ENCODE measurements at places on chromosomes 16 and 17.

GRCh38 chr16:14509675-14510132 lies 120.4 kb downstream of the PARN start:
- DNase-seq: no peak

DNA sequence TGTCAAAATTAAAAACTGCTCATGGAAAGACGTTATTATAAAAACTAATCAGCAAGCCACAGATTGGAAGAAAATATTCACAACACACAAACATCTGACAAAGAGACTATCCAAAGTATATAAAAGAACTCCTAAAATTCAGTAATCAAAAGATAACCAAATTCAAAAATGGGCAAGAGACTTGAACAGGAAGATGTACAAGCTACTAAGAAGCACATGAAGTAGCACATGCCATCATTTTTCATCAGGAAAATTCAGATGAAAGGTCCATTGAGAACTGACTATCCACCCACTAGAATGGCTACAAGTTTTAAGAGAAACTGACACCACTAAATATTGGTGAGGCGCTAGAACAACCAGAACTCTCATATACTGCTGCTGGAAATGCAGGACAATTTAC lies 3.4 kb upstream of the HLF start:
- no peak for DNase-seq

- DNase-seq: no peak
Observed at GRCh38 chr16:2009164-2009711, 383 bp downstream of the ZNF598 start.

DNA sequence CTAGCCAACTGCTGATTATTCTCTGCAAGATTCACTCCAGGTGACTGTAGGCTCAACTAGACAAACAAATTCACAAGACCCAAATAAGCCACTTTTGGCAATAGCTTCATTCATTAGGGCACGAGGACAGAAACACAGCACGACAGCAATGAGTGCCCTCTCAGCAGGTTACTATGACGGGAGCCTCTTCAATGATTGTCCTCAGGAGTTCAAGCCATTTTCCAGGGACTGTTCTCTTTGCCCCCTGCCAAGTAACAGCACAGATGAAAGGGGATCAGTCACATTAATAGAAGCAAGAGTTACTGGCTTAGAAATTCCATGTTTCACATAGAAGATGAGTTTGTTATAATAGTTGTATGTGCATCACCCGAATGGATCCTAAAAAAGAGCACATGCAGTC lies 712.2 kb downstream of the CDH8 start:
- DNase-seq: no peak

DNA sequence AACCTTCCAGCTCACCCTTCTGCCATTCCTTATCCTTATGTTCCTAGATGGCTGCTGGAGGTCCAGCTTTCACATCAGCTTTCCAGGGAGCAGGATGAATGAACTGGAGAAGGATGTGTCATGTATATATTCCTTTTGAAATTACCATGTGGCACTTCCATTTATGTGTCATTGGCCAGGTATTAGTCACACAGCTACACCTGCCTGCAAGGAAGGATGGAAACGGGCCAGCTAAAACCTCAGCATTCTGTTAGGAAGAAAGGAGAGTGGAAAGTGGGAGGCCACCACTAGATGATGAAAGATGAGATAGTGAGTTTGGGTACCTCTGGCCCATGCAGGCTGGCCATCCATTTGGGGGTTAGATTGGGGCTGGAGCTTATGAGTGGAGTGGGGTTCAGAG lies 67.5 kb downstream of the KSR1 start:
- no peak for DNase-seq

DNA sequence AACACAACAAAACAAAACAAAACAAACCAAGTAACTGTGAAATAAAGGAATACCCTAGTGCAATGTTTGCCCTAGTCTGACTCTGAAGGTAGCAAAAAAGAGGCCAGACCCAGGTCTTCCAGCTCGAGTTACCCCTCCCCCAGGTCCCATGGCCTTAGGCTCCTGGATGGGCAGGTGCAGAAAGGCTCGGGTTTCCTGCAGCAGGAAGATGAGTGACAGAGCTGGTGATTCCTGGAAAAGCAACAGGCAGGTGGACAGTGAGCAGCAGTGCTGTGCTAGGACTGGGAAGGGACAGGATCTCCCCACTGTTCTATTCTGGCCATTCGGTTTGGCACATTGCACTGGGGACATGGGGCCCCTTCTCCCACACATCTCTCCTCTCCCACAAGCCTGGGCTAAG lies 42.9 kb upstream of the MRTFB start:
- no peak for DNase-seq

DNA sequence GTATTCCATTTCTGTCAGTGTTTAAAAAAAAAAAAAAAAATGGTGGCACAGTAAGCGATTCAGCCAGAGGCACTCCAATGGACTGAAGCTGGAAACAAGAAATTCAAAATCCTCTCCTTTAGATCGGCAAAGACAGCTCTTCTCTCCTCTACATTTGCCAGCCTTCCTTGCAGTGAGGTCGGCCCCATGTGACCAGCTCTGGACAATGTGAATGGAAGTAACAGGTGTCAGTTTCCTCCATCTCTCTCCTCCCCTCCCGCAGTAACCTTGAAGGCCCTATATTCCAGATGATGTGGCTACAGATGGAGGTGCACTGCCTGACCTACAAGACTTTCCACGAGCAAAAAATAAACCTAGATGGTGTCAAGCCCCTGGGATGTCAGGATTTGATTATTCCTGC lies 15.0 kb downstream of the CUEDC1 start:
- no peak for DNase-seq

DNA sequence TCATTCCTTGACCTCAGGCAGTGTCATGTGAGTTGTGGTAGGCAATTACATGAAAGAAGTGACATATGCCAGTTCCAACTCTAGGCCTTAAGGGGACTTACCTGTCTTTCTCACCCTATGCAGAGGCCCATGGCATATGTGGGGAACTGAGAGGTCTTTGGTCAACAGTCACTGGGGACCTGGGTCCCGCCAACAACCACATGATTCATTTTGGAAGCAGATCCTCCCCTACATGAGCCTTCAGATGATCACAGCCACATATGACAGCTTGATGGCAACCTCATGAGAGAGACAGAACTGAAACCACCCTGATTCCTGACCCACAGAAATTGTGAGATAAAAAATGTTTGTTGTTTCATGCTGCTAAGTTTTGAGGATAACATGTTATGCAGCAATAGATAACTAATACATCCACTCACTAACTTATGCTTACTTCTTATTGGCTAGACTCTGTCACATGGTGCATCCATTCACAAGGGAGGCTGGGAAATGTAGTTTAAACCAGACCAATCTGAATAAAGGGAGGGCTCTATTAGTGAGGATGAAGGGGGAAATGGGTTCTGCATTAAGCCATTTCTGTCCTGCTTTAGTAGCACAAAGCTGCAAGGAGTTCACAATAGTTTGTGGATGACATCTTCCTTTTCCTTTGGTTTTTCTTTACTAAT lies 298.2 kb downstream of the HAPSTR1 start:
- no peak for DNase-seq

- DNase-seq: no peak
Observed at GRCh38 chr16:87833548-87833947, 35.8 kb downstream of the SLC7A5 start.

DNA sequence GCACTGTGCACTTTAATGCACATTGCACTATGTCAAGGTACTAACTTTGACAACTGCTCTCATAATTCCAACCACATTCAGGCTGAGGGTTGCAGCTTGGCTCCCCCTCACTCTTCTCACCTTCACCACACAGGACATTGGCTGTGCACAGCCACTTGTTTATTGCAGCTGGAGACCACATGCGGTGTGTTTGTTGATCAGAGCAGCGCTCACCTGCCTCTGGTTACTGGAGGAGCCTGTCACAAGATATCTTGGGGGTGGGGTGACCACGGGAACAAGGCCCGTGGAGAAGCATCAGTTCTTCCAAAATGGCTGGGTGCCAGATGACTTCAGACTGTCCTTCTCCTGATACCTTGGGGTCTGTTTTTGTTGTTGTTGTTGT lies 10.6 kb upstream of the CCL5 start:
- DNase-seq: no peak

GRCh38 chr17:77318491-77319210 lies 177.9 kb downstream of the SEC14L1 start:
- DNase-seq: no peak

DNA sequence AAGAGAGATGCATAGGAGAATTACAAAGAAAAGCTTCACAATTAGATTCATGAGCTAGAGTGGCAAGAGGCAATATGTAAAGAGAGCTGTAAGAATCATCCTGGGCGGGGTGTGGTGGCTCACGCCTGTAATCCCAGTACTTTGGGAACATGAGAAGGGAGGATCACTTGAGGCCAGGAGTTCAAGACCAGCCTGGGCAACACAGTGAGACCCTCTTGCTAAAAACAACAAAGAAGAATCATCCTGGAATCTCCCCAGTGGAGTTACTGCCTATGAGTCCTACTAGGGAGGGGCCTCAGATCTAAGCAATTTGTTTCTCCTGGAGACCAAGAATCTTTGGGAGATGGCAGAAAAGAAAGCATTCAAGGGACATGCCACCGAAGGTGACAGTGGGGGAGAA lies 119.1 kb downstream of the HIC1 start:
- no peak for DNase-seq

- DNase-seq: no peak
Observed at GRCh38 chr16:12793120-12793864, 10.4 kb downstream of the CPPED1 start.

DNA sequence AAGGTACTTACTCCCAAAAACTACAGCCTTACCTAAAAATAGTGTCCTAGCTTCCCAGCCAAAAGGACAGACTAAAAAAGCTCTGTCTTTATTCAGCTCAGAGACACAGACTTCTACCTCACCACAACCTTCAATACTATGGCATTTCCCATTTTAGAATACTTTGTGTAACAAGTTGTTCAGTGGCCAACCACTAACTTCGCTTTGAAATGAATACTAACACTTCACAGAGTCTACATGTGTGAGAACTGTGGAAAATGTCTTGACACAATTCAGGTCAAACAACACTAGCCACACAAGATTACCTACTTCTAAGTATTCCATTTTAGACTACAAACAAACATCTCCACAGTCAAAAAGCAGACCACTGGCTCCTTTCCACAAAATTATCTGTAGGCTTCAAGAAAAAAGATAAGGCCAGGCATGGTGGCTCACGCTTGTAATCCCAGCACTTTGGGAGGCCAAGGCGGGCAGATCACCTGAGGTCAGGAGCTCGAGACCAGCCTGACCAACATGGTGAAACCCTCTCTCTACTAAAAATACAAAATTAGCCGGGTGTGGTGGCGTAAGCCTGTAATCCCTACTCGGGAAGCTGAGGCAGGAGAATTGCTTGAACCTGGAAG lies 3.2 kb downstream of the HELZ start:
- DNase-seq: no peak

- DNase-seq: no peak
Observed at GRCh38 chr17:27888067-27888466, 5.1 kb downstream of the LYRM9 start.

DNA sequence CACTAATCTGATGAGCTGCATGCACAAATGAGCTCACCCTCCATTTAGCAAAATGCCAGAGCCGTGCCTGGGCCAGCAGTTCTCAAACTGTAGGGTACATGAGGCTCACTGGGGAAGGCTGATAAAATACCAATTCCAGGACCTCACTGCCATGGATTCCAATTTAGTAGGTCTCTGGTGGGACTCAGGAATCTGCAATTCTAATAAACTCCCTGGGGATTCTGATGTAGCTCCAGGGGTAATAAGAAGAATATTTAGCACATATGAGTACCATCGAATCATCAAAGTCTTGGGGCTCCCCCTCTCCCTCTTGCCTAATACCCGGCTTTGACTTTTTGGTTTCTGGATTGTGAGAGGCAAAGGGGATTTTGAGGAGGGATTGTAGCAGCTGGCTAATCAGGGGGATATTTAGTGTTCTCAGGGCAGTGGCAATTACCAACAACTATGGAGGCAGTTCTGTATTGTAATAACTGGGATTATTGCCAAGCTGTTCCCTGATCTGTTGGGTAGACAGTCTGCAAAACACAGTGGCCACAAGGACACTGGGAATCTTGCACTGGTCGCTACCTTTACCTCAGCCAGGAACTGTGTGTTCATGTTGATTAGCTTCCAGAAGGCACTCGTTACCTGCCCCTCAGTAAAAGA lies 140.4 kb downstream of the SHISA9 start:
- DNase-seq: no peak

- DNase-seq: no peak
Observed at GRCh38 chr16:79047337-79047736, 553.2 kb downstream of the MAF start.

GRCh38 chr16:70579648-70580630 lies 56.3 kb downstream of the SF3B3 start:
- DNase-seq: no peak

DNA sequence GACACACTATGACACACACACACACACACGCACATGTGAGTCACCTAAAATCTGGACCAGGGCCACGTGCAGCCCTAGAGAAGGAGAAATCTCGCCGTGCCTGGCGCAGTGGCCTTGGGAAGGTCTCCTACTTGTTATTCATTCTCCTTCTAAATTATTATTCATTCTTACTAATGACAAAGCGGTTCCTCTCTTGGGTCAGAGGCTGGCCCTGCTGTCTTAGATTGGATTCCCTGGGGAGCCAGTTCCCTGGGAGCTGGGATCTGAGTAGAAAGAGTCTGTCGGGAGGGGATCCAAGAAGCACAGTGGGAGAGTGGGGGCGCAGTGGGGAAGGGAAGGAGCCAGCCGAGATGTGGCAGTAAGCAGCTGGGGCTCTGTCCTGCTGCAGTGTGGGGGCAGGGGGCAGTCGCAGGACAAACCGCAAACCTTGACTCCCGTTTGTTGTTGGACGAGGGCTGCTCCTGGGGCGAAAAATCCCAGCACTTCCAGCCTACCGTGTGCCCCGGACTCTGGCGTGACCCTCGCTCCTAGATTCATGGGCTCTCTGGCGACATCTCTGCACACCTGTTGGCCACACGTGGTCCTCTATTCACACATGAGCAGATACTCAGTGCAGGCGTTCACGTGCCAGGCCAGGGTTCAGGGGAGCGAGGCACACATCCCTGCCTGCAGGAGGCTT lies 18.7 kb upstream of the JPH3 start:
- DNase-seq: no peak

DNA sequence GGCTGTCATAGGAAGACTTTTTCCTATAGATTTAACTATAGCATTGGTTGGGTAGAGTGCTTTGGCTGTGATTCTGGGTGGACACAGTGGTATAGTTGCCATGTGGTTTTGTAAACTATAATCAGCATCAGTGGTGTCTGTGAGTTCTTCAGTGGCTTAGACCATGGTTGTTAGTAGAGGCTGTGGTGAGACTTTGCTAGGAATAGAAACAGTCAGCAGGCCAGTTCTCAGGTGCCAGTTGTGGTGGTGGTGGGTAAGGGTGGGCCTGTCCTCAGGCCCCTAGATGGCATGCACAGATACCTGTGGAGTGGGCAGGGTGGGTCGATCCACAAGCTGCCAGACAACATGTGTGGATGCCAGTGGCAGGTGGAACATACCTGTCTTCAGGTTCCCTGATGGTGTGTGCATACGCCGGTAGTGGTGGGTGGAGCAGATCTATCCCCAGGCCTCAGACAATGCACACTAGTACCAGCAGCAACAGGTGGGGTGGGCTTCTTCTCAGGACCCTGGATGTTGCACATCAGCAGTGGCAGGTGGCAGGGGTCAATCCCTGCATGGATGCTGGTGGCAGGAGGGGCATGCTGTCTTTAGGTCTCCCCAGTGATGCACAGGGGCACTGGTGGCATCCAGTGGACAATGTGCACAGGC lies 28.4 kb upstream of the GINS3 start:
- DNase-seq: no peak

GRCh38 chr16:76816475-76816874 lies 374.5 kb upstream of the MON1B start:
- DNase-seq: no peak

GRCh38 chr16:24844101-24845030 lies 1.4 kb upstream of the SLC5A11 start:
- no peak for DNase-seq

Data from stimulated activated CD8-positive, alpha-beta memory T cell treated with anti-CD3 and anti-CD28 coated beads, Interleukin-12 subunit alpha, Interleukin-12 subunit beta, amount 100 ng/mL, for 4 hours (primary cell).